GM19239 (cell line): ENCODE measurements at places on chromosomes 1 and 21.

DNA sequence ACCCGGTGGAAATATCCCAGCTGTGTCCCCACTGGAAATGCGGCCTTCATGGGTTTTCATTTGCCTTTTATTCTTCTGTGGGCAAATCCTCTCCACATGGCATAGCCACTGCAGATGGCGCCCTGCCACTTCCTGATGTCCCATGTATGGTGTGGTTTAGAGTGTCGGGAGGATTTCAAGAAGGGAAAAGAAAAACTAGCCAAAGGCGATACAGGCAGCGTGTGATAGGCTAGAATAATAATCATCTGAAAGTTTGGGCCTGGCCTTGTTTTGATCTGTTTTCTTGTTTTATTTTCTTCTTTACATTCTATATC lies 123.6 kb downstream of the PEX14 start:
- no peak for DNase-seq

- DNase-seq, result no peak
Measured at GRCh38 chr1:66354311-66355201, 179.4 kb upstream of the SGIP1 start.

DNA sequence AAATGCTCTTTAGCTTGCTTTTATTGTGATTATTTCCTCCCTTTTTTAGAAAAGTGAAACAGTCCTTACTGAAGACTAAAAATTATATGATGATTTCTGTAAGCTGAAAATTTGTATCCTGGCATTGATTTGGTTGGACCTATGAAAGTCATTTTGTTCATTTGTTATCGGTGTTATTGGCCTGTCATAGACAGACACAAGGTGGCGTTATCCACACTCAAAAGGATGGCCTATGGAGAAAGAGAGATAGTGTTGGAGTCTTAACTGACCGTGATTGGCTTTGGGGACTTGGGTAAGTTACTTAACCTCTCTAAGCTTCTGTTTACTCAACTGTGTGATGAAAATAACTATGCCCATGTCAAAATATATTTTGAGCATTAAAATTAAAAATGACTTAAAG lies 203.6 kb upstream of the CHODL start:
- no peak for DNase-seq

GRCh38 chr1:156100205-156100995 lies 14.1 kb upstream of the LMNA start:
- DNase-seq, result no peak

DNA sequence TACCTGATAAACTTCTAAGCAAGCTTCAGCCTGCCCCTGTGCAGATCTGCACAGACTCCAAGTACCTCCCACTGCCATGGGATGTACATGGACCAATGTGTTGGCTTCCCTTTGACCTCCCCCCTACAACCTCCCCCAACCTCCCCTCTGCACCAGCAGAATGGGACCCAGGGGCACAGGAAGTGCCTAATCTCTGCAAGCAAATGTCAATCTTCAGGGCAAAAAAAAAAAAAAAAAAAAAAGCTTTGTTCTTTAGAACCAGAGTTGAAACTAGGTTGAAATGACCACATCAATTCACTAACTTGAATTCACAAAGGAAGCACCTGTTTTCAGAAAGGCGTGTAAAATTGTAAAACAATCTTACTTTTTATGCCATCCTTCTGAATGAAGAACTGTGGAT lies 53.9 kb upstream of the TIAM1 start:
- no peak for DNase-seq

DNA sequence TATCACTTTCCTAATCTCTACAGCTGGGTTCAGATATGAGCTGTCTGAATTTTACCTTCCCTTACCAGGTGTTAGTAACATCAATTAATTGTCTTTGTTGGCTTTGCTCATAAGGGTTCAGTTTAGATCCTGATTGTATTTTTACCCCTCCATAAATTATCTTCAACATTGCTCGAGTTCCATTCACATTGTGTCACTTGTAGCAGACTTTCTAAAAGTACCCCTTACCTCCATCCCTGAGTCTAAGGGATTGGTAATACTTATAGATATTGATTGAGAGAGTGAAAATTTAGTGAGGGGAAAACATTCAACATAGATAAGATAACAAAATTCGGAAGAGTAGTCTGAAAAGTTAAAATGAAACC lies 7.3 kb downstream of the RASAL2 start:
- DNase-seq, result no peak

GRCh38 chr21:15552914-15553494 lies 176.8 kb upstream of the USP25 start:
- DNase-seq, result no peak

DNA sequence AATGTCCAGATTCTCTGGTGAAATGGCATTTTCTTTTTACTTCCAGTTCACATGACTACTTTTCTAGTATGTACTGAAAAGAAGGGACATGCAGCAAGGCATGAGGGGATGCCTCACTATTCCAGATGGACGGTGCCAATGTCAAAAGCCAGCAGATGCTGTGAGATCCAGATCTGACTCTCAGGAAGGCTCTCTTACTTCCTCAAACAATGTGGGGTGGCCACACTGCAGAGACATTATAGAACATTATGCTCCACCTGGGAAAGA lies 17.7 kb downstream of the CRYZ start:
- DNase-seq, result no peak

DNA sequence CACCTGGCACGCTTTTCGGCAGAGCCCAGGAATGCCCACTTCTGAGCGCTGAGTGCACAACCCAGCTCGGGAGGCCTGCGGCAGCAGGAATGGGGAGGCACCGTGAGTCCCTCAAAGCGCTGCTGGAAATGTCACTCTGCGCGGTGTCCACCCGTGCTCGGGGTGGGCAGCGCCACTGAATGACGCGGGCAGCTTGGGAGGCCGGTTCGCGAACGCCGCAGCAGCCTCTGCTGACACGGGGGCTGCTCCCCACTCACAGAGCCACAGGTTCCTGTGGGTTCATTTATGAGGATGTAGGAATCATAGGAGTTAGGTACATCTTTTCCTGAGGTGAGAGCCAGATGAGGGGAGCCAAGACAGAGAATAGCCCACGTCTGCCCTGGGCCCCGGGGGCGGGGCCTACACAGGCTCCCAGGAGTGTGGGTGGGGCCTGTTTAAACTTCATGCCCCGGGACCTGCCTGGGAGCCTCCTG lies 146.7 kb upstream of the COL6A1 start:
- no peak for DNase-seq

- DNase-seq, result no peak
Measured at GRCh38 chr1:179066471-179066870, 15.4 kb upstream of the TOR3A start.
